ENCODE measurements at places on chromosomes 12 and 14.
A peak's percentile ranks its signal among the peaks of the same experiment; 100 is the strongest.

DNA sequence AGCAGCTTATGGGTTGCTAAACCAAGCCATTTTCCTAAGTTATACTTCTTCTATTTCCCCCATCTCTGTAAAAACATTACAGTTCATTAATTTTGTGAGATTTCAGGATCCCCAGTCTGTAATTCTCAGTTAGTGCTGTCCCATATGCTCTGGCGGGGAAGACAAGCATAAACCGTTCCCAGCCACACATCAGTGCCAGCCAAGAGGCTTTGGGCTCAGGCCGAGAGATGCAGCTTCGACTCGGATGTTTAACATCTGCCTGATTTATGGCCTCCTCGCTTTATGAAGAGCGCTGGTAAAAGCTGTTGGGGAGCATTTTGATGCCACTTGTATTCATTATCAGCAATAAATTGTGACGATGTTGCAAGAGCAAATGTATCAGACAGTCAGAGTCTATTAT lies 349.1 kb upstream of the CCDC196 start:
- no peak for DNase-seq

- peak; percentile 64 for DNase-seq
These were observed 25.7 kb downstream of the KLRK1 start for GRCh38 chr12:10363914-10364814.

DNA sequence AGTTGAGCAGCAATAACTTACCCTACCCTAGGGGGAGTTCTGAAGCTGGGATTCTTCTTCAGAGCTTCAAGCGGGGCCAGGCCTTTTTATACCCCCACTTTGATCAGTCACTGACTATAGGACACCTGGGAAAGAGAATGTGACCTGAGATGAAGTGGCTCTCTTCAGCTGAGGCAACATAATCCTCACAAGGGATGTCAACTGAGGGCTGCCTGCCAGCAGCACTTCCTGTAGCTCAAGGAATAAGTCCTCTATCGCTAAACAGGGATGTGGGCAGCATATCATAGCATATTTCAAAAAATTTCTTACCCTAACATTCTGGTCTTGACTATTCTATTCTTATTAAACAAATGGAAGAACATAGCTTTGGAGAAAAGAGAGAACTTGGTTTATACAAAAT lies 17.4 kb downstream of the LGALS3 start:
- DNase-seq, result no peak

GRCh38 chr12:65372574-65372973 lies 94.1 kb downstream of the MSRB3 start:
- no peak for DNase-seq

- DNase-seq, result no peak
These were observed 813.1 kb upstream of the NOVA1 start for GRCh38 chr14:27410981-27411380.

DNA sequence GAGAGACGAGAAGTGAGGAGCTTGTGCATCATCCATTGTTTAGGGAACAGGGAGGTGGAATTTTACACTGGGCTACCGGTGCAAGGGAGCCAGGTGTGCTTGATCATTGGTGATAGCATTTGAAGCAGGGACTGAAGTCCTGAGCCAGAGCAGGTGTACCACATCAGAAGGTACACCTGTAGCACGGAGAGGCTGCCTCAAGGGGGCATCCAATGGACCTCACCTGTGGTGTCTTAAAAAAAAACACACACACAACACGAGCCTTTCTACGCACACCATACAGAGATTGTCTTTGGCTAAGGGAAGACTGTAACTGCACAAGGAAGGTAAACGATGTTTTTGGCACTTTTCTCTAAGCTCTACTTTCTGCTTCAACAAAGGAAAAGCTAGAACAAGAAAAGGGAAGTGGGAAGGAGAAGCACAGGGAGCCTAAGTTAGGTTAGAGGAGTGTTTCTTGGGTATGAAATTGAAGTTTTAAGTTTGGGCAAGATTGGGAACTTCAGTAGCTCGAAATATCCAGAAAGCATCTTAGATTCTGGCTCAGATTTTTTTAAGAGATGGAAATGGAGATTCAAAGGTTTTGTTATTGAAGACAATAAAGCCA lies 334.3 kb upstream of the FBXO33 start:
- no peak for DNase-seq

DNA sequence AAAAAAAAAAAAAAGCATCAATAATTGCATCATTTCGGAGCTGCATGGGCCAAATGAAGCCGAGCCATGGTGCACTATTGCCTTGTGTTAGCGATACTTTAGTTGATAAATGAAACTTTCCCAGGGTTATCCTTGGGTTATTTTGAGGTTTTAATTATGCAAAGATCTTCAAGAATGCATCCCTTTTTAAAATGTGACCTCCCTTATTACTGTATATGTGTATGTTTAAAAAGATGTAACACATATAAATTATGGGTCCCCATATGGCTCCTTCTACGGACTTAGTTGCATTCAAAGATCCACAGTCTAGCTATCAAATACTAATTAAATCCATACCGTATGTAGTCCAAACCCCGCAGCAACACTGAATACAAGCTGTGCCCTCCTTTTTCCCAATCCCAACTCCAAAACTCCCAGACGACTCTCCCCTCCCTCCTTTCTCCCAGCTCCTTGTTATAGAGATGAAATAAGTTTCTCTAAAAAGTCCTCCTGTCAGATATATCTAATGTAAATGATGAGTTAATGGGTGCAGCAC lies 129.3 kb upstream of the MAP1LC3B2 start:
- DNase-seq, result no peak

DNA sequence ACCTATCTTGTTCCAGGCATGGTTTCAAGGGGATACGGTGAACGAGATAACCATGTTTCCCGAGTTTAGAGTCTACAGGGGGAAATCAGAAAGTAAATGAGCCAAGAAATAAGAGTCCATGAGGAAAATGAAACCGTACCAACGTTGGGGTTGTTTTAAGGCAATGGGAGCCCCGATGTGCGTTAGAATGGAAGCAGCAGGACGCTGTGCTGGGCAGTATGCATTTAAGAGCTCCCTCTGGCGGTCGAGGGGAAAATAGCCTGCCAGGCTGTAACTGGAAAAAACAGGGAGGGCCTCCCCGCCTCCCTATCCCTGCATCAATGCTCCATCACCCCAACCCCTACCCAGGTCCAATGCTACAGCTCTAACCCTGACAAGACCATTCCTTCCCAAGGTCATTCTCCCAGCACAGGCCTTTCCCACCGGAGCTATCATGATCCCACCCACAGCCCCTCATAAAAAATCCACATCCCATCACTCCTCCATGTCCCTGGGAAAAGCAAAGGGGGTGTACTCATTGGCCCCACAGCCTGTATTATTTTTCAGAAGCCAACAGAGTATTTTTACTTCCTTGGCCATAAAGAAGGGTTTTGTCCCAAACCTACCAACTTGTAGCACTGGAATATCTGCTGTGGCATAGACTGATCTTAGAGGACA lies 226.3 kb upstream of the NOS1 start:
- DNase-seq, result peak; percentile 7
